ENCODE measurements at places on chromosomes 7 and 10.

DNA sequence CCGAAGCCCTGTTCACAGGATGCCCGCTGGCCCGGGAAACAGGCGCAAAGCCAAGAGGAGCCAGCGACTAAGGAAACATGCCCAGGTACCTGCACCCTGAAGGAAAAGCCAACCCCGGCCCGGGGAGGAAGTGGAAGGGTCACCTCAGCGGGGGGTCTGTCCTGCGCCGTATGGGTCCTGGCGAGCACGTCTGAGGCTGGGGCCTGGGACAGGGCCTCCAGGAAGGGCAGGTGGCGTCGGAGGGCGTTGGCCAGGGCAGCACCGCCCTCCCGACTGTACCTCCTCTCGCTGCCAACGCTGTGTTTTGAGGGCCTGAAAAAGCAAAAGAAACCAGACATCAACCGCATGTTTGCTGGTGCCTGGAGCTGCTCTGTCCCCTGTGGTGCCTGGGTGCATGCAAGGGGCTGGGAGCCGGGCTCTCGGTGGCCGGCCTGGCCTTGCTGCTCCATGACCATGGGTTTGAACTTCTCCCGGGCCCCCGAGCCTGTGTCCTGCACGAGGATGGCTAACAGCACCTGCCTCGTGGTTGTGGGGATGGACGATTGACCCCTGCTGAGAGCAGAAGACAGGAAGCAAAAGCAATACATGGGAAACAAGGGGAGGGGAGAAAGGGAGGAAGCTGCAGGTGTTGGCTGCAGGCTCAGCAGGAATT lies 395.3 kb downstream of the PTPRN2 start:
- DNase-seq: no peak

DNA sequence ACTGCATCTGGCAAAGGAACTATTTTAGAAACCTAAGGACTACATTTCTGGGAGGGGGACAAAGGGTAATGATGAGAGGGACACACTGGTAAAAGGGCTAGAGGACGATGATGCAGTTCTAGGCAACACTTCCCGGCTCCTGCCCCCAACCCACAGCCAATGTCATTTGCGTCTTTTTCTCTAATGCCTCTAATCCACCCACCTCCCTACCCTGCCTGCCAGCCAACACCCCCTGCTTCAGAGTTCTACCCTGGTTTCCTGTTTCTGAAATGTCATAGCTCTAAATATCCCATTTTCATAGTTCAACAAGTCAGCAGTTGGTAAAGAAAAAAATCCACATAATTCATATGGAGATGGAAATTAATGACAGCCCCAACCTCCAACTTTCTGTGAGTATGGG lies 79.0 kb downstream of the KIAA1549 start:
- DNase-seq: no peak

- no peak for DNase-seq
These were observed 90.3 kb downstream of the TRIM24 start for GRCh38 chr7:138550337-138550736.

- DNase-seq: no peak
These were observed 105.2 kb upstream of the NOBOX start for GRCh38 chr7:144508702-144509101.

- no peak for DNase-seq
These were observed 23.7 kb downstream of the SH2B2 start for GRCh38 chr7:102310414-102310815.

DNA sequence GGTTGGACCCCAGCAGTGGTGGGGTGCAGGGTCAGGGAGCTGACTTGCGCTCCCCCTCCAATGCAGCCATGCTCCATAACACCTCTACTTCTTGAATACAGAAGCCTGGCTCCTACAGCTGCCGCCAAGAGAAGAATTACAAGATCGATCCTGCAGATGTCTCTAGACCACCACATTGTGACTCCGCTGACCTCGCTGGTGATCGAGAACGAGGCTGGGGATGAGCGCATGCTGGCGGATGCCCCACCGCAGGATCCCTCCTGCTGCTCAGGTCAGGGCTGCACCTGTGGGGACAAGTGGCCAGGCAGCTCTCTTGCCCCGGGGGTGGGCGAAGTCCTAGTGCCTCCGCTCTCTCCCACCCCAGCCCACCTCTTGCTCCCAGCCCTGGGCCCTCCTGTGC lies 31.7 kb downstream of the ITIH2 start:
- no peak for DNase-seq

GRCh38 chr7:74511345-74511744 lies 57.6 kb downstream of the GTF2IRD1 start:
- DNase-seq: no peak

DNA sequence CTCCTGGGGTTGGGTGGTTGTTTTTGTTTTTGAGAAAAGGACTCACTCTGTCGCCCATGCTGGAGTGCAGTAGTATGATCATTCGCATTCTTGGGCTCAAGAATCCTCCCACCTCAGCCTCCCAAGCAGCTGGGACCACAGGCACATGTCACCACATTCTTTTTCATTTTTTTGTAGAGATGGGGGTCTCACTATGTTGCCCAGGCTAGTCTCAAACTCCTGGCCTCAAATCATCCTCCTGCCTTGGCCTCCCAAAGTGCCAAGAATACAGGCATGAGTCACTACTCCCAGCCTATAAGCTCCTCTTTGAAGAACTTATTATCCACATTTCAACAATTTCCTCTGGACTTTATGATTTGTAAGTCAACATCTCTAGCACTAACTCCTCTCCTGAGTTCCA lies 102.7 kb downstream of the KMT2C start:
- DNase-seq: no peak

- DNase-seq: no peak
These were observed 1.6 kb downstream of the AIFM2 start for GRCh38 chr10:70130878-70131559.

- no peak for DNase-seq
These were observed 171.1 kb downstream of the GLI3 start for GRCh38 chr7:42065942-42066341.

DNA sequence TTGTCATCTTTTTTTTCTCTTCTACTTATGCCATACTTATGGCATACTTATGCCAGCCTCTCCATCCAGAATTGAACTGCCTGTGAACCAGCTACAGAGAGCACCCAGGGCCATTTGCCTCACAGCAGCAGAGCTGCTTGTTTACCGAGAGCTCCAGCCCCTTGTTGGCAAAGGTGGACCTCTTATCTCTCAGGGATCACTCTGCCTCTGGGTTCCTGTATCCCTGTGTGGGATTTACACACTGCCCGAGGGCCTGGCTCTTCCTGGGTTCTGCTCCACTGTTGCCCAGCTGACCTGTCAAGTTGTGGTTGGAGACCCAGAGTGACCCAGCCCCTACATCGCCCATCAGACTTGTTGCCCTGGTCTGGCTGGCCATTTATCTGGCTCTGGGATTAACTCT lies 22.3 kb downstream of the MRPS33 start:
- DNase-seq: no peak

DNA sequence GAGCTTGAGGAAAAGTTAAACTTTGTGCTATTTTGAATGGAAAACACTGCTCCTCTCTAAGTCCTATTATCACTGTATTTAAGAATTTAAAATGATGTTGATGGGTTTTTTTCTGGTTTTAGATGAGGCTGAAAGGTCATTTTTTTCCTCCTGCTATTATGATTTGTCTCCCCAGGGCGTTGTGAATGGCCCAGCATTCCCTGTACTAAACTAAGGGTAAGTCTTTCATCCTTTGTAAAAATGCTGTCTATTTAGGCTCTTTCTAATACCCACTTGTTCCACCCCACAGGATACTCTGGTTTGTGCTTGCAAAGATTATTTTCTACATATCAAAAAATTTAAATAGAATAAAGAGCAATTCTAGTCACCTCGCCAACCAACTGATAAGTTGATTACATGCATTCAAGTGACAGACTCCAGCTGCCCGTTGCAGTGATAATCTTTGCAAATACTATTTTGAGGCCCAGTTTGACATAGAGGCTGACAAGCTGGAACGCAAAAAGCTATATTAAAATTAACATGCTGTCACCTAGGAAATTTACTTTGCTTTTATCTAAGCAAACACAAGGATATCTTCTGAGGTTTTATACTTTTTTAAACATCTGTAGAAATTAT lies 222.3 kb upstream of the TMEM229A start:
- no peak for DNase-seq

DNA sequence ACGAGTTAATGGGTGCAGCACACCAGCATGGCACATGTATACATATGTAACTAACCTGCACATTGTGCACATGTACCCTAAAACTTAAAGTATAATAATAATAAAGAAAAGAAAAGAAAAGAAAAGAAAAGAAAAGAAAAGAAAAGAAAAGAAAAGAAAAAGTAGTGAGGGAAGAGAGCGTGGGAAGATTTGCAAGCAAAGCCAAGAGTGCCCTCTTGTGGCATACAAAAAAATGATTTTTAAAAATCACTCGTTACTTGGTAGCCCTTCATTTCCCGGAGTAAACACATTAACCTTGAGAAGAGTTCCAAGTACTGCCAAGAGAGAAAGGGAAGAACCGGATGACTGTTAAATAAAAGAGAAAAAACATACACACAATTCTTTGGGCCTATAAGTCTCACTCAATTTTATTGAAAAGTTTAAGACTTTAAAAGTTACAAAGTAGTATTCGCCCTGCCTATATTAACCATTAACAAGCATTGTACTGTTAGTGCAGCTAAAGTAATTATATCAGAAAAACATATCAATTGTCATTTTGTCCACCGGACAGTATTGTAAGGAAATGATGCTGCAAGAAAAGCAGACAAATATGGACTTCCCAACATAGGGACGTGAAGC lies 6.2 kb upstream of the CH25H start:
- no peak for DNase-seq

- DNase-seq: no peak
These were observed 692.5 kb upstream of the ZWINT start for GRCh38 chr10:57053530-57053929.

GRCh38 chr10:113474752-113475151 lies 78.1 kb upstream of the HABP2 start:
- no peak for DNase-seq

DNA sequence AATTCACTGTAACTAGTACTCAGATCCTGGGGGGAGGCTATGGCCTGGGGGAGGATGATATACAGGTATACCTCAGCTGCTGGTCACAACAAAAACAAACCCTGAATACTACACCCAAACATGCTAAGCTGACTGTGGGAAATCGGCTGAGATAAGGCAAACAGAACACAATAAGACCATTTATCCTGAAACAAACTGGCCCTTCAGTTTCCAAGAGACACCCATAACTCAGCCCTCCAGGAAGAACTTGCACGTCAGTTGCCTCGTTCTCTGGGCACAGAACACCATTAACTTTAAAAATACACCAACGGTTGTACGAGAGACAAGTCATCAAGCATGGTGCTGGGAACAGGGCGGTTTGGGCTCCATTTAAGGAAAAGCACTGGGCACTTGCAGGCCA lies 24.1 kb upstream of the KCNMA1 start:
- DNase-seq: no peak

- no peak for DNase-seq
These were observed 38.3 kb upstream of the KLHL7 start for GRCh38 chr7:23067271-23067670.

- DNase-seq: no peak
These were observed 116.5 kb downstream of the ZNF438 start for GRCh38 chr10:30915146-30915545.

DNA sequence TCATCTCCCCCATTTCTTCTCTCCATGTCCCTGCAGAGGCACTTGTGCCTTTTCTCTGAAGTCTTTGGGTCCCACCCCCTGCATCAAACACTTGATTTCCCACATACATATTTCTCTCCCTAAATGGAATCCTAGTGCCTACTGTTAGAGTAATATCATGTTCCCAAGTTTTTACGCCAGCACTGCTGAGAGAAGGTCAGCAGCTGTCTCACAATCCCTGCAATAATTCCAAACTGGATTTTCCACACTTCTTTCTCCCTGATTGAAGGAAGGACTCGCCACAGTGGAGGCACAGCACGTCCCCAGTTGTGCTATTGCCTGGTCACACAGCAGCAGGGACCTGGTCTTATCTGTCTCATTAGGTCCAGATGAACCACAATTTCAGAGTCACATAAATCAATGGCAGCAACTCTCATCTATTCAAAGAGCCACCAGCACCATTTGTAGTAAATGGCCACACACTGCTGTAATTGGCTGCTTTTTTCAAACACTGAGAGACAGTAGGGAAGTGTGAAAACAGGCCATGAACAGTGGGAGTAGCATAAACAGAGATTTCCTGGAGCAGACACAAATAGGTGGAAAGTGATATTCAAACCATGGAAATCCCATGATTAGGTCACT lies 605.5 kb downstream of the XPNPEP1 start:
- DNase-seq: no peak
